OCI-M1 (cell line): ENCODE measurements at places on chromosomes 6 and 20.

GRCh38 chr20:42531508-42531961 is 658.2 kb downstream of the PTPRT start:
- peak; percentile 65 for DNase-seq

GRCh38 chr6:156618600-156619205 is 158.5 kb upstream of the ARID1B start:
- DNase-seq, result no peak

DNA sequence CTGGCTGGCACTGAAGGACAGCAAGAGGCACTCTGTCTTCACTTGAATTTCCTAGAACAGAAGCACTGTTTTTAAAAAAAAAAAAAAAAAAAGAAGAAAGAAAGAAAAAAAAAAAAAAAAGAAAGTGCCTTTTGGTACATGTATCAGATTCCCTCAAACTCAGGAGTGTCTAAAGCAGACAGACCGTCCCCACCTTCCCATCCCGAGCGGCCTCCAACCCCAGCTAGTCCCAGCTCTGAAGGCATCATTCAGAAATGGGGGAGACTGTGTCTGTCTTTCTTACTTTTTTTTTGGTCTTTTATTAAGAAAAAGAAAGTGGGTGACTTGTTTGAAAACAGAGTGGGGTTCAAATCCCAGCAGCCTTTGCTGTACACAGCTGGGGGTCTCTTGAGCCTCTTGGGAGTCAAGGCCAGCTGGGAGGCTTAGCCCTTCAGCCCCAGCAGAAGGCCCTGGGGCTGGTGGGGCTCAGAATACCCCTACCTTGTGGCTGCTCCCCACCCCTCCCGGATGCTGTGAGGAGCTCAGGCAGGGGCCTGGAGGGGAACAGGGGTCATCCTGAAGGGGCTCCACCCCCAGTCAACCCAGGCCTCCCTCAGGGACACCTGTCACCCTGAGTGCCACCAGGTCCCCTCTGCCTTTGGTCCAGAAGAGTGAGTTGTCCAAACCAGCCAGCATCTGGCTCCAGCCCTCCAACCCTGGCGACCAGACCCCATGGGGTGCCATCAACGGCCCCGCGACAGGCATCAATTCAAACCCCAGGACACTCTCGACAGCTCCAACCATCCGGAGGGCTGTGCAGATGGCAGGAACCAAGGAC is 128.3 kb downstream of the TAF4 start:
- DNase-seq, result no peak

GRCh38 chr20:396619-397431 is 11.3 kb upstream of the RBCK1 start:
- peak; percentile 55 for DNase-seq

- no peak for DNase-seq
Measured at GRCh38 chr6:33757113-33757512, 10.4 kb upstream of the IP6K3 start.

- no peak for DNase-seq
Measured at GRCh38 chr20:2260250-2260649, 35.6 kb upstream of the TGM3 start.

DNA sequence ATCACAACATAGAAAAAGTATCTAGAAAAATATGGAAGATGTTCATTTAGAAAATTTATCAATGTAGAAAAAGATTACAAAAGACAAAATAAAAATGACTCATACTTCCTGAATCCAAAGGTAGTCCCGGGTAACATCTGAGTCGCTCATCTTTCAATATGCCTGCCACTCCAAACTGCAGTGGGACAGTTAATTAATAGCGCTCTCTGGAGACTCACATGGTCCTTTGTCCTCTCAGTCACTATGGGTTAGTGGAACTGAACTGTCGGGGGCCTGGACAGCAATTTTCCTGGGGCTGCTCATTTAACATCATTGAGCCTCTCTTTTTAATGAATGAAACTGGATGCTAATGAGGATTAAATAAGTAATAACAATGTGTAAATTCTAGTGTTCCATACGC is 103.4 kb downstream of the MAP3K4 start:
- no peak for DNase-seq

- DNase-seq, result no peak
Measured at GRCh38 chr6:42846505-42846904, 32.9 kb upstream of the RPL7L1 start.

DNA sequence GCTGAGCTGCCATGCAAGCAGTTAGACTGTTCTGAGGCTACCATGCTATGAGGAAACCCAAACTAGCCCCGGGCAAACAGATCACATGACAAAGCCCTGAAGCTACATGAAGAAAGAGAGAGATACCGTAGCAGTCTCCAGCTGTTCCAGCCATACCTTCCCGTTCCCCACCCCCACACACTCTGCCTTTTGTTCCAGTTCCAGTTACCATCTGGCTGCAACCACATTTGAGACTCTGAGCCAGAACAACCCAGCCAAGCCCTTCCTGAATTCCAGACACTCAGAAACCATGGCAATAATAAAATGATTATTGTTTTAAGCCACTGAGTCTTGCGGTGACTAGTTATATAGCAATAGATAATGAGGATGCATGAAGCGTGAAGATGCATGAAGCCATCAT is 28.3 kb downstream of the RIN2 start:
- no peak for DNase-seq

DNA sequence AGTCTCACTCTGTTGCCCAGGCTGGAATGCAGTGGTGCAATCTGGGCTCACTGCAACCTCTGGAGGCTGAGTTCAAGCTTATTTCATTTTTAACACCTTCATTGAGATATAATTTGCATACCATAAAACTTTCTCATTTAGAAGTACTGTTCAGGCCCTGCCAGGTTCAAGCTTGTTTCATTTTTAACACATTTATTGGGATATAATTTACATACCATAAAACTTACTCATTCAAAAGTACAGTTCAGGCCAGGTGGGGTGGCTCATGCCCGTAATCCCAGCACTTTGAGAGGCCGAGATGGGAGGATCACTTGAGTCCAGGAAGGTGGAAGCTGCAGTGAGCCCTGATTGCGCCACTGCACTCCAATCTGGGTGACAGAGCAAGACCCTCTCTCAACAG is 5.5 kb downstream of the OR2B6 start:
- no peak for DNase-seq

GRCh38 chr6:29005183-29005885 is at the start of gene ZNF311:
Gene ZNF311 (minus strand): TSS chr6:29005315. CDS start chr6:29003954, 1,361 bp downstream.
- peak; percentile 97 for DNase-seq

DNA sequence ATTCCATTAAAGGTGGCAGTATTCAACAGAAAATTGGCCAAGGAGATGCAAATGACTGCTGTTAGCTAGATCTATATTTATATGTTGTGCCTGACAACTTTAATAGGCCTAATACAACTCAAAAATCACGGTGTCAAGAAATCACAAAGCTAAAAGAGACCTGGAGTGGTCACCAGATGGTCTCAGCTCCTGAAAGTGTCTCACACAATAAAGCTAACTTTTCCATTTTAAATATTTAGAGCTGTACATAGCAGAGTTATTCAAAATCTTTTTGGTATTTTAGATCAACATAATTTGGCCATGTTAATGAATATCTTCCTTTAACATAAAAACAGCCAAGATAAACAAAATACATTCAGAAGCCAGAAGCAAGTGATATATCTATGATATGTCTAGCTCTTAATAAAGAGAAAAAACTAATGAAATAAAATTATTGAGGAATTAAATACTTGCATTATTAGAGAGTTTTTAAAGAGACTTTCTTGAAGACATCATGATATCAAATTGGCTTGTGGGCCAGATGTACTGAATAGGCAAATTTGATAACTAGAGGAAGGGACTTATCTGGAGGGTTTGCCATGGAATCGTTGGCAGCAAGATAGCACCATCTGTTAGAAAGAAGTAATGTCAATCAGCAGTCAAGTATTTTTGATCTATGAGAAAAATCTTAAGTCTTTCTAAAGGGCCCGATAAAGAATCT is 84.9 kb upstream of the SCAF8 start:
- no peak for DNase-seq

- DNase-seq, result no peak
Measured at GRCh38 chr20:18794428-18794787, 19.2 kb upstream of the SCP2D1 start.

DNA sequence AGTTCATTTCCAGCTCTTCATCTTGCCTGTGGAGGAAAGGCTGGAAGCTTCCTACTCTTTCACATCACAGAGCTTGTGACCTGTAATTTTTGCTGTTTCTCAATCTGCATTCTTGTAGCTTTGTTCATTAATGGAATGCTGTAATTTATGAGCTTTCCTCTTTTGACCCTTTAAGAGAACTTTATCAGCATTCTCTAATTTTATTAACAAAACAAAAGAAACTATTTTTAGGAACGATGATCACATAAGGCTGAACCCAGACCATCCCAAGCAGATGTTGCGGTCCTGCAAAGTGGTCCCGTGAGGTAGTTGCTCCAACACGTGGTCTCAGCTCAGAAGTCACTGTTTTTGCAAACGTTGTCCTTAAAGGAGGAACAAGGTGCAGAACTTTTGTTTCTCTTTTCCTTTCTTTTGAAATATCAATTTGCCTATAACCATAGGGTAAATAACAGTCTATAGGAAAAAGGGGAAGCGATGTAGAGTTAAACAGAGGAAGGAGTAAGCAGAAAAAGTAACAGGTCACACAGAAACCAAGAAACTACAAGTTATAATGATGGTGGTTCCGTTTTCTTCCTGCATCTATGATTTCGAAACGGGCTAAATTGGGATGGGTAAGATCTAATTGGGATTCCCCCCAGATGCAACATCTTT is 121.3 kb upstream of the PHACTR1 start:
- DNase-seq, result no peak

GRCh38 chr20:24109537-24109936 is 121.0 kb upstream of the GGTLC1 start:
- no peak for DNase-seq

DNA sequence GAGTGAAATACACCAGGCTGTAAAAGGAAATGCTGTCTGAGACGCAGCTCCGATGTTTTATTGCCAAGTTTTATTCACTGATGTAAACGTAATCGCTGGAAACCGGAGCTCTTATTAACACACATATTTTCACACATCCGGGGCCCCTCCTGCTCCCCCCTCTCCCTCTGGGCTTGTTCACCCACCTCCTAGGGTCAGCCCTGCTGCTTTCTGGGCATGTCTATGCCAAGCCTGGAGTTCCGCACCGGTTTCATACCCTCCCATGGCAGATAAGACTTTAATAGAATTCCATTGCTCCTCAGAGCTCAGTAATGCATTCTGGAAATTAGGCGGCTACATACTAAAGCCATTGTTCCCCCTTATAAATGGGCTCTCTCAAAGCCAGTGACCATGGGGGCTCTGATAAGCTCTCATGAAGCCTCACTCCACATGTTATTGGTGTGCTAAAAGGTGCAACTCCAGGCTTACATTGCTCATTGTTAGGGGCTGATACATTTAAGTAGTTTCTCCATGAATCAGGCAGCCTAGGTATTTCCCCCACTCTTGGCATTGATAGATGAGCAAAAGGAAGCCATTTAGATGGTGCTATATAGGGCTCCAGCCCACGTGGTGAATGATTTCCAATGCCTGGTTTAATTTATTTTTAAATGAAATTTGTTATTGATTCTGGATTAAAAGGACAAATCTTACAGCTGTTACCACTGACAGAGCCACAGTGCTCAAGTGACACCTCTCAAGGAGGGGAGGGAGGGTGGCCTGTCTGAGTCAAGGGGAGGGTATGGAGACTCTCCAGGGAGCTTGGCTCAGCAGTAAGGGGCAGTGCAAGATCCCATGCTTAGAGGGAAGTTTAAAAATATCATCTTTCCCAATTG is 4.5 kb upstream of the VSTM2L start:
- DNase-seq, result no peak

DNA sequence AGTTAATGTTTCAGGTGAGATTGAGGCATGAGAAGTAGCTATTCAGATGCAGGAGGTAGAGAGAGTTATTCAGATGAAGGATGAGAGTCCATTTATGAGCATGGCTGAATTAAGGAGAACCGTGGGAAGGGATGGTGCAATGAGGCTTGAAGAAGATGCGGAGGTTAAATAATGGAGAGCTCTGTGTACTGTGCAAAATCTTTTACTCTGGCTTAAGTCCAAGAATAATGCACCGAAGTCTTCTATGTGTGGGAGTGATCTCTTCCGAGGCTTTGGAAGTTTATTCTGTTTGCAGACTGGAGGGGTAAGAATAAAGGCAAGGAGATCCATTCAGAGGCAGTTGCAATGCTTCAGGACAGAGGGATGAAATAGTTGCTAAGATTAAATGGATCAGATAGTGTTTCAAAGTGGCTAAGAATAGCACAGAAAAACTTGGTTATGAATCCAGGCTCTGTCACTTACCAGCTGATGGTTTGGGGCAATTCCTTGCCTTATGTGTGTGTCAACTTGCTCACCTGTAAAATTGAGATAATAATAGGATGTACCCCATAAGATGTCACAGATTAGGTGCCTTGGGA is 467.1 kb downstream of the HDGFL1 start:
- DNase-seq, result no peak

DNA sequence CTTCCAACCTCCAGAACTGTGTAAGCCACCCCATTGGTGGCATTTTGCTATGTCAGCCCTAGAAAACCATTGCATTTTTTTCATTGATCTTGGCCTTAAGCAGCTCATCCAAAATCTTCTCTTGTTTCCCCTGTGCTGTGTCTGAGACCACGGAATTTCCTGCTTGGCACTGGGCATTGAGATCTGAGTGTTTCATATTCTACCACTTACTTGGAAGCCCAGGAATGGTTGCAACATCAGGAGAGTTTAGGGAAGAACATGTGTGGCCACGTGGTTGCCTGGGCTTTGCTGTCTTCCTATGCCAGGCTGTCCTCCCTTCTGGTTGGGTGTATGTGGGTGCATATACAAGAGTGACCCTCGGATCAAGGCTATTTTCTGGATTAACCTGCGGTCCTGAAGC is 139.3 kb upstream of the PMEPA1 start:
- DNase-seq, result no peak

- no peak for DNase-seq
Measured at GRCh38 chr6:108476376-108476775, 84.3 kb upstream of the FOXO3 start.

- DNase-seq, result peak; percentile 90
Measured at GRCh38 chr6:75526502-75527127, 33.0 kb upstream of the FILIP1 start.

- DNase-seq, result no peak
Measured at GRCh38 chr6:99605074-99605734, 1.4 kb upstream of the PRDM13 start.

DNA sequence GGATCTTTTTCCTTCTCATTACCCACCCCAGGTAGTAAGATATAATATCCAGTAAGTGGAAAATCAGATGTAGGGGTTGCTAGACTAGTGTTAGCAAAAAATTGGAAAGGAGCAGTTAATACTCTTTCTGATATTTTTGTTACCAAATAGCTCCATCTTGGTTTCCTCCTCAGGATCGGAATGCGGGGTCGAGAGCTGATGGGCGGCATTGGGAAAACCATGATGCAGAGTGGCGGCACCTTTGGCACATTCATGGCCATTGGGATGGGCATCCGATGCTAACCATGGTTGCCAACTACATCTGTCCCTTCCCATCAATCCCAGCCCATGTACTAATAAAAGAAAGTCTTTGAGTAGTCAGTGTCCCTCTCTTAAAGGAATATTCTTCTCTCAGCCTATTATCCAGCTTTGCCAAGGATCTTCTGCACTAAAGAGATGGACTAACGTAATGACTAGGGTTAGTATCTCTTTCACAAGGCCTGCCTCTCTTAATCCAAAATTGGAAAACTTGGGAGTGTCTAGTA is 1.5 kb downstream of the ROMO1 start:
- peak; percentile 47 for DNase-seq
